CD4-positive, alpha-beta T cell treated with Interleukin-17A for 4 hours (primary cell): ENCODE measurements at places on chromosomes 2 and 18.

GRCh38 chr2:143176606-143177005 lies 47.4 kb downstream of the ARHGAP15 start:
- DNase-seq = no peak

GRCh38 chr2:9174771-9175437 lies 31.7 kb upstream of the ASAP2 start:
- no peak for DNase-seq

GRCh38 chr2:71812736-71813135 lies 334.9 kb downstream of the CYP26B1 start:
- no peak for DNase-seq

DNA sequence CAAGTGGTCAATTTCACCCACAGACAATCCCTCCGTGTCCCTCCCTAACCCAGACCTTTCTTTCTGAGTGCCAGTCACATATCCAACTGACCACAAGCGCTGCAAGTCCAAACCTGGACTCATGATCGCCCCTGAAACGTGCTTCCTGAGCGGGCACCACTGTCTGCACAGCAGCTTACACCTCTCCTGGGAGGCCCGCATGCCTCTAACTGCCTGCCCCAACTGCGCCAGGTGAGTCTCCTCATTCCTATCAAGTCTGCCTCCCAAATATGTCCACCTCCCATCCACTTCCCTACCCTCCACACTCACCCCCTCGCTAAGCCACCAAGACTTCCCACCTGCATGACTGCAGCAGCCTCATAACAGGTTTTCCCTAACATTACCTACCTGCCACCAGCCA lies 33.4 kb downstream of the COL4A4 start:
- no peak for DNase-seq

GRCh38 chr2:136208682-136209420 lies 90.9 kb upstream of the CXCR4 start:
- DNase-seq = no peak

- DNase-seq = no peak
Measured at GRCh38 chr2:121282800-121283385, 2.1 kb downstream of the TFCP2L1 start.

DNA sequence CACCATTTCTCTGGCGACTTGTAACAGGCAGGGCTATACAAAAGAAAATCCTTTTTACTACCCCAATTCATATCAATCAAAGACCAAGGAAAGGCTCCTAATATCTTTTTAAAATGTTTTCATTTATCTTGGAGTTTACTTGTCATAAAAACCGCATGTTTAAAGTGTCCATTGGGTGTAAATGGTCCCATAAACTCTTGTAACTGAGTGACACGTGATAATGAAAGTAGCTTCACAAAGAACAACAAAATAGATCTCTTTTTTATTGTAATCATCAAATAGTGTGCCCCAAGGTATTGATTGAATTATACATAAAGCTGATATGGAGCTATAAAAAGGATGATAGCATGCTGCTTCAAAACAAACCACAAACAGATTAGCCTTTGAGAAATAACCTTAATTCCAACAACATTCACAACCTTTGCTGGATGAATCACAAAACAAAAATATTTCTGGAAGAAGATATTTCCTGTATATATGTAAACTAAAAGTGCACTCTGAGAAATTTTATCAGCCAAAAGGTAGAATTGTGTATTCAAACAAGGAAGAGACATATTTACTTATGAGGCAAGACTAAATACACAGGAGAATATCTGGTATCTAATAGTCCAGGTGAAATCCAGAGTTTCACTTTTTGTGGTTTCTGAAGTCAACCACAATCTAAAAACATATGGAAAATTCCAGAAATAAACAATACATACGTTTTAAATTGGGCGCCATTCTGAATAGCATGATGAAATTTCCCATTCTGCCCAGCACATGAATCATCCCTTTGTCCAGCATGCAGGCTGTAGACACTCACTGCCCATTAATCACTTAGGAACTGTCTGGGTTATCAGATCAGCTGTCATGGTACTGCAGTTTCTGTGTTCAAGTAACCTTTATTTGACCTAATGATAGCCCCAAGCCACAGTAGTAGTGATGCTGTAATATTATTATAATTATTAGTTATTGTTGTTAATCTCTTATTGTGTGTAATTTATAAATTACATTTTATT lies 237.5 kb downstream of the PIK3C3 start:
- no peak for DNase-seq

DNA sequence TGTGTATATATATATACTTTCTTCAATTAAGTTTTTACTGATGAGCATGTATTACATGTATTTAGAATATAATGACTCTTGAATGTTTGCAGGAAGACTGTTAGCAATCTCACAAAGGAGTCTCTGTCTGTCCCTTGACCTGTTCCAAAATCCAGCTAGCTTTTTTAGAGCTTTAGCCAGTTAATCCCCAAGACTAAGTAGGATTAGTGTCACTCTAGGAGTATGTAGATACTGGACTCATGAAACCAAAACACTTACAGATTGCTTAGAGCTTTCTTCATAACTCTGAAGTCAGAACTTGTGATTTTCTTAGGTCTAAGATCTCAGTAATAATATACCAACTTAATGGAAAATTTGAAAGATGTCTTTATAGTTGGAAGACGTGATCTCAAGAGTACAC lies 2.2 kb downstream of the UBXN4 start:
- no peak for DNase-seq

DNA sequence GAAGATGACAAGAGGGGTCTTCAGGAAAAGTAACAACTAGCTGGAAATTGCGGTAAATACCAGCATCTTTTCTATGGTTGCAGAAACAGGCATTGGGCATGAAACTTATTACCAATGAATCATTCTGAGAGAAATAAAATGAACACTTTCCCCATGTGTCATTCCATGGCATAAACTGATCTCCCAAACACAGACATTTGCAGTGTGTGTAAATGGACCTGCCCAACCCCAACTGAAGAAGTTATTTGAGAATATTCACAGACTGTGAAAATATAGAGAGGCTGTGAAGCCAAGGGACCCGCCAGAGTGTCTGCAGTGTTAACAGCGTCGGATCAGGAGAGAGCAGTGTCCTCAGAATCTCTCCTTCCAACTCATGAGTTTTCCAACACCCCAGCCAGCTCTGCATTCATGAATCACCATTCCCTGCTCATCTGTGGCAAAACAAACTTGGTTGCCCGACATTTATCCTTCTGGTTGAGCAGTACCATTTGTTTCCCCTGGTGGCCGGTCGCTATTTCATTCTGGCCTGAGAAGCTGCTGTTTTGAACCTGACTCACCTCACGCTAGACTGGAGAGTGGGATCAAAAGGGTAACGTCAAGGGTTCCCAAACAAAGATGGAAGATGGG lies 238.4 kb downstream of the PID1 start:
- DNase-seq = no peak

GRCh38 chr2:71586471-71586870 lies 133.1 kb downstream of the DYSF start:
- no peak for DNase-seq

GRCh38 chr18:24982831-24983230 lies 369.1 kb downstream of the ZNF521 start:
- no peak for DNase-seq

DNA sequence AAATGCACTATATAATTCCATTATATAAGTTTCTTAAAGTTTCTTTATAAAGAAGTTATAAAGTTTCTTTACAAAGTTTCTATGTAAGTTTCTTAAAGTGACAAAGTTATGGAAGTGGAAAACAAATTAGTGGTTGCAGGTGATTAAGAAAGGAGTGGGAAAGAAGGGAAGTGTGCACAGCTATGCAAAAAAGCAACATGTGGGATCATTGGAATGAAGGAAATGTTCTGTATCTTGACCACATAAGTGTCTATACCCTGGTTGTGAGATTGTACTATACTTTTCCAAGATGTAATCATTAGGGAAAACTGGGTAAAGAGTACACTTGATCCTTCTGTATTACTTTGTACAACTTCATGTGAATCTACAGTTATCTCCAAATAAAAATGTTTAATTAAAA lies 1541.1 kb downstream of the LRP1B start:
- no peak for DNase-seq

GRCh38 chr2:236712961-236713673 lies 143.5 kb downstream of the ACKR3 start:
- DNase-seq = no peak

- peak; percentile 77 for DNase-seq
Measured at GRCh38 chr2:218257390-218257981, 3.3 kb upstream of the GPBAR1 start.

- DNase-seq = no peak
Measured at GRCh38 chr2:12918835-12919445, 202.2 kb downstream of the TRIB2 start.

DNA sequence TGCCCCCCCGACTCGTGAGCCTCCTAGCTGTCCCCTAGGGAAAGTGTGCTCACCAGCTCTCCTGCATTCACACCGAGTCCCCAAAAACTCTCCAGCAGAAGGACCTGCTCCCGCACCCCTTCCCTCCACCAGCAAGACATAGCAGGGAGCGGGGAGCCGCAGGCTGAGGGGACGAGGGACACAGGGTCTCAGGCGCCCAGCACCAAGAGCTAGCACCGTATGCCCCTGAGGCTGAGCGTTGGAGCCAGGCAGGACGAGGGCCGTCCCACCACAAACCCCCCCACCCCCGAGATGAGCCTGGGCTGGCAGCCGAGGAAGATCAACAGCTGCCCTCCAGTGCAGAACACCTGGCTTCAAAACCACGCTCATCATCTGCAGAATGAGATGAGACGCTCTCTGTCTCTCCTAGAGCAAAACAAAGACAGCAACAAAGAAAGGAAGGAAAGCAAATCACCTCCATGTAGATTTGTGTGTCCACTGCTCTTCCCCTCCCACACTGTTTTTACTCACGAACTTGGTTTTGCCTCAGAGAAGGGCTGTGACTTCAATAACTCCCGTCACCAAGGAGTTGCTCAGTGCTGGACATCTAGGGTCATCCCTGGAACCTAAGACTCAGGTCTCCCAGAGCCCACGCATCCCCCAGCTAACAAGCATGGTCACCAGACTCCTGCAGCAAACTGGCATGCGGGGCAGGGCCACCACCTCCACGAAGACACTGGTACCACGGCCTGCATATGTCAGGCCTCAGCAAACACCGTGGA lies 39.7 kb upstream of the SALL3 start:
- DNase-seq = no peak

DNA sequence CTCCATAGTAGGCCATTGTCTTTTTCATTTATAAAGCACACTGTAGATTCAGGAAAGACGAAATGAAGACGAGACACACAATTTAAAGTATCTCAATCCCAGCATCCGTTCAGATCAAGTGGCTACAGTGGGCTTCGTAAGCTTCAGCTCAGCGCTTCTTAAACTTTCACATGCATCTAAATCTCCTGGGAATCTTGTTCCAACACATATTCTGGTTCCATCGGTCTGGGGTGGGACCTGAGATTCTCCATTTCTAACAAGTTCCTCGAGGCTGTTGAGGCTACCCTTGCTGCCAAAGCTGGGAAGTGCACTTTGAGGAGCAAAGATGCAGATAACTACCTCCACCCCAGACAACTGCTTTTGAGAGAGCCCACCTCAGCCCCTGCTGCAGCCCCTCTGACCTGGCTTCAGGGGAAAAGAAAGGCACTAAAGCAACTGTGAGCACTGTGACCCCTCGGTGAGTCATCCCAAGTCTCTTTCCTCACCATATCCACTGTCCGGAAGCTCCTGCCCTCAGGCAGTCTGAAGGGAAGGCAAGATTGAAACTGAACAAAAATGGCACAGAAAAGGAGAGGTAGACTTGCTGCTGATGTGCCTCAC lies 201.1 kb upstream of the FBXO11 start:
- DNase-seq = no peak

DNA sequence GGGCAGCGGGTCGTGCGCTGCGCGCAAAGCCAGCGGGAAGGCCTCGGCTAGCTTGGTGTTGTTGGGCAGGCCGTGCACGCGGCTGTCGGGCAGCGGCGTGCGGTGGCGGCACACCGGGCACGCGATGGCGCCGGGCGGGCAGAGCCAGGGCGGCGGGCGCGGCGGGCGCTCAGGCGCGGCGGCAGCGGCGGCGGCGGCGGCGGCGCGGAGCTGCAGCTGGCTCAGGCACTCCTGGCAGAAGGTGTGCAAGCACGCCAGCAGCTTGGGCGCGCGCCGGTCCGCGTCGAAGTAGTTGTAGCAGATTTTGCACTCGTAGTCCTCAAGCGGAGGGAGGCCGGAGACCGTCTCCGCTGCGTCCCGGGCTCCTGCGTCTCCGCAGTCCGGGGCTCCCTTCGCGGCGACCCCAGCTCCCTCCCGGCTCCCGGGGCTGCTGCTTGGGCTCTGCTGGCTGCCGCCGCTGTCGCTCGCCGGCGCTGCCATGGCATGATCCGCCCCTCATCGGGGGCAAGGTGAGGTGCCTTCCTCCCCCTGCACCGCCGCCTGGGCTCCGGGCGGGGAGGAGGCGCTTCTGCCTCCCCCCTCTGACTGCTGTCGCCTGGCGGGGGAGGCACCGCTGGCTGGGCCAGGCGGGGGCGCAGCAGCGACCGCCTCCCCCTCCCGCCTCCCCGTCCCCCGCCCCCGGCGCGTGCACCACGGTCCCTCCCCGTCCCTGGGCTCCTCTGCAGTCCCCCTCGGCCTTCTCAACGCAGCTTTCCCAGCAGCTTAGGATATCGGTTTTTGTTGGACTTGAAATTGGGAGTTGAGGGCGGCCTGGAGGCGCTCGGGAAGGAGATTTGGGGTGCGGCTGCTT lies 21.0 kb upstream of the PAX3 start:
- DNase-seq = no peak

DNA sequence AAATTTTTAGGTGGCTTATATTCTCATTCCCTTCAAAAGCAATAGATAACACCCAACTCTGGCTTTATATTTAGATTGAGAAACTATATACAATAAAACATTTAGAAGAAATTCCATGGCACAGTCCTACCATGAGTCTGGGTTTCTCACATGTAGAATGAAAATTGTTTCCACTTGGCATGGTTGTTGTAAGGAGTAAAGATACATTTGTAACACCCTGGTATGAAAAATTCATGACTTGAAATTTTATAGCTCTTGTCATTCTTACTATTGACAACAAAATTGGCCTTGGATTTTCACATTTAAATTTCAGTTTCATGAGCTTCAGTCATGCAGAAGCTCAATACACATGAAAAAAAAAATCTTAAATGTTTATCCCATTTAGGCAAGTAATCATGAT lies 92.5 kb upstream of the CBLN2 start:
- no peak for DNase-seq

DNA sequence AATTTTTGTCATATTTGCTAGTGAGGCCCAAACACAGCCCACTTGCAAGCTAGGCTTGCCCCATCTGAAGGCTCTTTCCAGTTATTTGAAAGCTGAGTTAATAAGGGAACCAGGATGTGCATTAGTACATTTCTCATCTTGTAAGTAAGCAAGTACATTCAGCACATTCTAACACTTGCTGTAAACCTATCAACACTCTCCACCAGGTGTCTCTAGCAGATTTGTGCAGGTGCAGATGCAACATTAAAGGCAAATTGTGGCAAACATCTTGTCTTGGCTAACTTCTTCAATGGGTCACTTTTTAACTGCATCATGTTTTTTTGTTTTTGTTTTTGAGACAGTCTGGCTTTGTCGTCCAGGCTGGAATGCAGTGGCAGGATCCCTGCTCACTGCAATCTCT lies 25.3 kb upstream of the MFSD6 start:
- peak; percentile 43 for DNase-seq

DNA sequence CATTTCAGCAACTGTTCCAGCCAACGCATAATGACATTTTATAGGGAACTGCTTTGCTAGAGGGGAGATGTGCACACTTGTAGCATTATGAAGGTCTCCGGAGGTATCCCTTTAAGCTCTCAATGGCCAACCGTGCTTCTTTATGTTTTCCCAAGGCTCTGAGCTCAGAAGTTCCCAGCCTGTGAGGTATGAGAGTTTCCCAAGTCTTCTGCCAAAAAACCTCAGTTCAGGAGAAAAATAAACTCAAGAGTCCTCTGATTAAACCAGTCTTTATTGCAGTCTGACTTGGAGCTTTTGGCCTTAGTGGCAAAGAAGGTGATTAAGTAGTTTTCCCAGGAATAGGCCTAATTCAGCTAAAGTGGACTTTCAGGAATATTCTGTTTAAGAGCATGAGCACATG lies 35.4 kb upstream of the ZNF532 start:
- DNase-seq = no peak
